Body of pancreas (tissue), 4 donors: ENCODE measurements at places on chromosomes 2 and 18.

- DNase-seq, result no peak
Observed at GRCh38 chr2:232646726-232647125, 13.3 kb downstream of the EFHD1 start.

GRCh38 chr2:155866477-155866876 is 466.0 kb downstream of the NR4A2 start:
- no peak for DNase-seq

DNA sequence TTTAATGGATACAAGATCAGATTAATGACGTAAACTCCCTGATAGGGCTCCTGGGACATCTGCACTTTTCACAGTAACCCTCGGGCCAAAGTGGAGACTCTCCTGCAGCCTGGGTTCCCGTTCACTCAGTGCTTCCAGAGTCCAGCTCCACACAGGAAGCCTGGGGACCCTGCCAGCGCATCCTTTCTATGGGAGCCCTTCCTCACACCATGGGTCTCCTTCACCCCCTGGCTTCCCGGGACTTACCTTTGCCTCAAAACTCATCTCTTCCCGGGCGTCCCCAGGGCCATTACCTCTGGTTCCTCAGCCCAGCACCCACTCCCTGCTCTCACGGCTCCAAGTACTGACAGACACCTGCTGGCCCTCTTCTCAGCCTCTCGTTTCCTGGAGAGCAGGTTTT is 40.7 kb upstream of the KLF11 start:
- no peak for DNase-seq

GRCh38 chr2:241945311-241945710 is 75.8 kb downstream of the RTP5 start:
- DNase-seq, result no peak

DNA sequence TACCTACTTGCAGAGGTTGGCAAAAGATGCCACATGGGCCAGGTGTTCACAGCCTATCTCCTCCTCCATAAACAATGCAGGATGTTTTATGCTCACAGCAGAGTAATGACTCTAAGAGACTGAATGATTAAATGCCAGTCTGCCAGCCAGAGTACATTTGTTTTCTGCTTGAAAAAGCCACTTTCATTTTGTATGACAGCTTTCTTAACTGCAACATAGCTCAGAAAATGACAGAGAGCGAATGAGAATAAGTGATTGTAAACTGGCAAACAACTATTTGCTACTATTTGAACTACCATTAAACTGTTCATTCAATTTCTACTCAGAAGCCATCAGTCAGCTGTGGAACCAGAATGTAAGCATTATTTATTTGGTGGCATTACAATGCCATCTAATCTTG is 50.6 kb upstream of the DCC start:
- no peak for DNase-seq

DNA sequence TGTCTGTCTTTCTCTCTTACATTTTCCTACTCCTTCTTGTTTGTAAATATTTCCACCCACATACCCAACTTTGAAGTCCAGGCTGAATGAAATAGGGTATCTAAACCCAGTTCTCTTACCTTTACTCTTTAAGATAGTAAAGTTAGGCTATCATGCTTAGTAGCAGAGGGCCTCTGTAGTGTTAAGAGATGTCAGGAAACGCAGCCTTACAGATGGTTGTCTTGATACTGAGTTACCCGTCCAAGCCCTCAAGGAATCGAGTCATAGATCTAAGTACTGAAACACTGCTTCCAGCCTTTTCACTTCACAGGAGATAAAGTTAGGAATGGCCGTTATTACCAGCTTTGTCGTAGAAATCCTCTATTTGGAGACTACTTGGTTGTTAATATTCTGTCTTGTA is 24.3 kb downstream of the MRPS9 start:
- no peak for DNase-seq
